ENCODE measurements at places on chromosomes 6 and 20.

DNA sequence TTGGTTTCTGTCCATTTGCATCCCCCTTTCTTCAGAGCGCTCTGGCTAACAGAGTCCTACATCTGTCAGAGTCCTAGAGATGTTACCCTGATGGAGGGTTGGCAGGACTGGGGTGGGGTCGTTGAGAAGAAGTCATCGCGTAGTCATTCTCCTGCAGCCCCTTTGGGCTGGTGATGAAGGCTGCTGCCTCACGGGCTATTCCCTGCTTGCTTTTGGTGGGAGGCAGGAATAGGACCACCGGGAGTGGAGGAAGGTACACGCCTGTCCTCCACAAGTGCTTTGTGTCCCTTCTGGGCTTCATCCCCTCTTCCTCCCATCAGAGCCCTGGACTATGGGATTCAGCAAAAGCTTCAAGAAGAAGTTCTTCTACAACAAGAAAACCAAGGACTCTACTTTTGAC lies 20.9 kb downstream of the CCDC167 start:
- no peak for DNase-seq

GRCh38 chr6:85361643-85362014 lies 88.3 kb upstream of the NT5E start:
- DNase-seq: no peak

DNA sequence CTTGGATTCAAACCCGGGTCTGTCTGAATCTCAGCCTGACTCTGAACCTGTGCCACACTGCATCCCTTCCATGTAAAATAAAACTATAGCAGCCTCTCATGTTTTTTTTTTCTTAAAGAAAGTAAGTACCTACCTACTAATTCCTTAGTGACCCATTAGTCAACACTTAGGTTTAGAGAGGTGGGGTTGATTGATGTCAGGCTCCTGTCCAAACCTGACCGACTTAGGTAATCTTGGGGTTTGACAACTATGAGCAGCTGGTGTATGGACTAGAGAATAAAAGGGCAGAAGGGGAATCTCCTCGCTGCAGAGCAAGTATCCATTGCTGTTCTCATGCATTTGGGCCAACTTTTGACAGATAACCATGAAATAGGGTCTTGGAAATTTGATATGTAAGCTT lies 6.5 kb downstream of the NKAIN2 start:
- DNase-seq: no peak

DNA sequence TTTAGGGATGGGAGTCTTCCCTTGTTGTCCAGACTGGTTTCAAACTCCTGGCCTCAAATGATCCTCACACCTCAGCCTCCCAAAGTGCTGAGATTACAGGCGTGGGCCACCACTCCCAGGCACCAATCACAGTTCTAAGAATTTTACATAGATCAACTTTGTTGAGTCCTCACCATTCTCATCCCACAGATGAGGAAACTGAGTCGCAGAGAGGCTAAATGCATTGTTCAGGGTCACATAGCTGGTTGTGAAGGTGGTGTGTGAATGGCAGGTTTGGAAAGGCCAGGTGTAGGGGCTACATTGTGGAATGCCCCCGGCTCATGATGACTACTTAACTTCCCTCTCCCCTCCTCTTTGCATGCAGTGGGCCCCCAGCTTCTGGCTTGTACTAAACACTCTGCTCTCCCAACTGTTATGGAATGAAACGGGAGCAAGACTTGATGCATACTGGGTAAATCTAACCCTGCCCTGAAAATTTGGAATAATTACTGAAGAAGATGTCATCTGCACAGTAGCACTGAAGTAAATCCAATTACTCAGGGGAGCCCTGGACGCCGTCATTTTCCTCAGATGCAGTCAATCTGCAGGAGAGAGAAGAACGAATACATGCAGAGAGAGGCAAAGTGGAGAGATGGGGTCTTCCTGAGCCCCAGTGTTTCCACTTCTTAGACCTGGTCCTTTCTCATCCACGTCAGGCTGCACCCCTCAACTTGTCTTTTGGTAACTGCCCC lies 102.3 kb upstream of the ZNF217 start:
- DNase-seq: no peak

DNA sequence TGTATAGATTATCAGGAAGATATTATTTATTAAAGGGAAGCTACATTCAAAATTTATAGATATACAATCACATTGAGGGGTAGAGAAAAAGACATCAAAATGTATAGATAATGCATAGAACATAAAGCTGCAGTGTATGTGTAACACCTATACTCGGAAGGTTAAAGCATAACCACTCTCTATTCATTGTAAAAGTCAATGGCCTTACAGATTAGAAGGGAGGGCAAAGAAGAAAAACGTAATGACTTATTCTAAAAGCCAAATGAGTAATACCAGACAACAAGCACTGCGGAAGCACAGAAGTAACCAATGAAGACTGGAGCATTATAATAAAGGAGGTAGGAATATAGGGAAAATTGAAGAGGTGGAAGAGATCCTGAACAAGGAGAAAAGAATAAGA lies 11.3 kb downstream of the HBS1L start:
- DNase-seq: no peak

DNA sequence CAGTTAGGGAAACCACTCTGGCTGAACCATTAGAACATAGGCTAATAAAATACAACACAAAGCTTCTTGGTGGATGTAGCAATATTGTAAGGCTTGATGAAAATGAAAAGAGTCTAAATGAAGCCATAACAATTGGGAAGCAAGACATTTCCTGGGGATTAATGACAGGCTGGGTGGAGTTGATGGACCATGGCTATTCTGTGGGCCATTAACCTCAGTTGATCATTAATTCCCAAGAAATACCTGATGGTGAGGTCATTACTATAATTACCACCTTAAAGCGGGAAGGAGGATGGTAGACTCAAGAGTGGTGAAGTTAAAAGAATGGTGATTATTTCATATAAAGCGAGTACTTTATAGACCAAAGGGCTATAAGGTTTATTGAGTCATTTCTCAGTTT lies 455.8 kb upstream of the MAP3K7 start:
- no peak for DNase-seq

- DNase-seq: no peak
Measured at GRCh38 chr20:20887593-20888265, 175.3 kb upstream of the RALGAPA2 start.

GRCh38 chr20:32387252-32387651 lies 29.1 kb downstream of the ASXL1 start:
- DNase-seq: no peak

- no peak for DNase-seq
Measured at GRCh38 chr6:29071831-29072723, 15.0 kb downstream of the OR2B3 start.

DNA sequence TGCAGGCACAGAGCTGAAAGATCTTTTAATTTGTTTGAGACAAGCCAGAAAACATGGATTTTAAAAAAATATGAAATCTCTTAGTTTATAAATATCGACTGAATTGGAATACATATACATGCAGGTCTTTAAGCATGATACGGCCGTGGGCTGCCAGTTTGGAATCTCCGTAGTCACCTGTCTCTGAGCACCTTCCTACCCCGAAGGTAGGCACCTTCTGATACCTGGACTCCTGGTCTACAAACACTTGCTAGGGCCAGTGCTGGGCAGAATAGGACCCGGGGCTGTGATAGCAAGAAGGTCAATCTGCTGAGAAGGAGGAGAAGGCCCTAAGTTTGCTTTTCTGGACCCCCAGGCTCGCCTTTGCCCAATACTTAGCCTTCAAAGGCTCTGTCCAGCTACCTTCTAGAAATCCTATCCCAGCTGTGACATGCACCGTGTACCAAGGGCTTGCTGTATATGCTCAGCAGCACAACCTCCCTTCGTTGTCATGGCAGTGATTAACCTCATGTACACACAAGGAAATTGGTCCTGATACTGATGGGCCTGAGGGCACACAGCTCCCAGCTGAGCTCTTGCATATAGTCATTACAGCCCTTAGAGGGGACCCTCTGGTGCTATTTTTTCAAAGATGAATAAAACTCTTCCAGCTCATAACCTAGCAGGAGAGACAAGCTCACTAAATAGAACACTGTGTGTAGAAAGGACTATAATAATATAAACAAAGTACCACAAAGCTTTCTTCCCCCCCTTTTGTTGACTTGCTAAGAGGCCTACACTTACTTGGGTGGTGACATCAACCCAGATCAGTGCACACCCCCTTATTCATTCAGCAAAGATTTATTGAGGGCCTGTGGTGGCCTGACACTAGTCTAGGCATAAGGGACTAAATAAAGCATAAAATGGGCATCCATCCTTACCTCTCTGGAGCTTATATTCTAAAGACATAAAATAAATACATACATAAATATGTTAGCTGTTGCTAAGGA lies 17.7 kb downstream of the SNPH start:
- DNase-seq: no peak

DNA sequence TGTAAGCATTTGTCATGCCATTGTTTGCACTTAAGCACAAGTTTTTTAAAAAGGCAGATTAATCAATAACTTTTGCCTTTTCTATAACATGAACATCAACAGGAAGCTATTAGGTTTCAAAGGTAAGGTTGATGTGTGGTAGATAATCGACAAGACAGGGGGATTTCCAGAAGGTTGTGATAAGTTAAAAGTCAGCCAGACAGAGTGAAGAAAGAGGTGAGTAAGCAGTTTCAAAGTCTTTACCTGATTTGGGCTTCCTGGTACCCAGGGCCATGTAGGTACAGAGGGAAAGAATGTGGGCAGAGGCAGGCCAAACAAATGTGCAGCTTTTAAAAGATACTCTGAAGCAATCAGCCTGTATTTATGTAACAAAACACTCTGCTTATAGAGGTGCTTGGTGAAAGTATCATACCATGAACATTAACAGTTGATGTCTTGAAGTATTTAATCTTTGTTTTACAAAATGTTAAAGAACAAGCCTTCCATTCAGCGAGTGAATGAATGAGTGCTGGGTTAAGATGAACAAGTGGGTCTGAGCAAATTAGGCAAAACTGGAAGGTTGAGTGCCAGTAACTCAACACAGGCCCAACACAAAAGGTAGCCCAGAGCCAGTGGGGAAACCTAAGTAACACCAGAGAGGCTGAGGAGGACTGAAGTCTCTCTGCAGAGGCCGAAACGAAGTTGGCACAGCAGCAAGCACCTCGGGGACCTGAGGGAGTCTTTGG lies 60.2 kb downstream of the LRRC1 start:
- DNase-seq: no peak

GRCh38 chr6:119791736-119792135 lies 442.2 kb upstream of the MAN1A1 start:
- DNase-seq: no peak

DNA sequence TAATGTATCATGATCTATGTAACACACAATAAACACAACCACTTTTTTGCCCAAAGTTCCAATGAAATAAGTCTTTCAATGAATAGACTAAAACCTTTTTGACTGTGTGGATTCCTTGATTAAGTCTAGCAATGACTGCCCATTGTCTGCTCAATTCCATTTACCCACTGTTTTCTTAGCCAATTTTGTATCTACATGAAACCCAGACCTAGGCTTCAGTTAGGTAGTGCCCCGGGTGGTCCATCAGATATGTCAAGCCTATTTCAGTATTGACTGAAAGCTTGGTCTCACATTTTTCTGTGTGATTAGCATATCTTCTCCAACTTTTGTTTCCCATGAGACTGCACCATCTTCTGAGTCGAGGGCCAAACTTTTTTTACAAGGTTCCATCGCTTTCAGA lies 615.0 kb downstream of the C6orf118 start:
- DNase-seq: no peak

- no peak for DNase-seq
Measured at GRCh38 chr6:111776236-111777221, 96.7 kb downstream of the FYN start.

- no peak for DNase-seq
Measured at GRCh38 chr6:117401799-117402198, 23.9 kb downstream of the ROS1 start.

DNA sequence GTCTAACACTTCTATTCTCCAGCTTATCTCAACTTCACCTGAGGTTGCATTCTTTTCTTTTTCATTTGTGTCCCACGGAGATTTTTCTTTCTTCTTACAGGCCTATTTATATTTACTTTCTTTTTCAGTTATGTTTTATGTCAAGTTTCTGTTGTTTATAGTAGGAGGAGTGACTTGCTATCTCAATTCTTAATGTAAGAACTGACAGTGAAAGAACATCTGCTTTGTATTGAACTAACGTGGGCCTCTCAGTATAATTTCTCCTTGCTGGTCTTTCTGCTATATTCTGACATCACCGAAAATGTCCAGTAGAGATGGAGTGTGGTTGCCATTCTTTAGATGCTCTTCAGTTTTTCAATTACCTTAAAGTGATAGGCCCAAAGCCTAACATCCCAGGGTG lies 521.7 kb downstream of the EPM2A start:
- no peak for DNase-seq

- DNase-seq: no peak
Measured at GRCh38 chr6:157037165-157037564, 260.0 kb downstream of the ARID1B start.

DNA sequence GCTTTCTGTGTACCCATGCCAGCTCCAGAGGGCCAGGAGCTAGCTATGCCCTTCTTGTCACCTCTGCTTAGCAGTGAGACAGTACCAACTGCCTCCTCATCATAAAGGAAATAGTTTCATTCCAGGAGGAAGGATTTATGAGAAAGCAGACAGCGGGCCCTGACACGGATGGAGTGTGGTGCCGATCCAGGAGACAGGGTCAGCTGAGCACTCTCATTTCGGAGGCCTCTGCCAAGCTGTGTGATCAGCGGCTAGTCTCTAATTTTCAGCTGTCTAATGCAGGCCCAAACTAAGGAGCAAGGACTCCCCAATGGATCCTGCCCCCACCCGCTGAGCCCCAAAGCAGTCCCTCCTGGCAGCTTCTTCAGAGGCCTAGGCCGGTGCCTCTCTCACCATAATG lies 103.1 kb downstream of the LRFN2 start:
- DNase-seq: no peak

GRCh38 chr6:33297406-33297955 lies 1.3 kb downstream of the RGL2 start:
- no peak for DNase-seq

DNA sequence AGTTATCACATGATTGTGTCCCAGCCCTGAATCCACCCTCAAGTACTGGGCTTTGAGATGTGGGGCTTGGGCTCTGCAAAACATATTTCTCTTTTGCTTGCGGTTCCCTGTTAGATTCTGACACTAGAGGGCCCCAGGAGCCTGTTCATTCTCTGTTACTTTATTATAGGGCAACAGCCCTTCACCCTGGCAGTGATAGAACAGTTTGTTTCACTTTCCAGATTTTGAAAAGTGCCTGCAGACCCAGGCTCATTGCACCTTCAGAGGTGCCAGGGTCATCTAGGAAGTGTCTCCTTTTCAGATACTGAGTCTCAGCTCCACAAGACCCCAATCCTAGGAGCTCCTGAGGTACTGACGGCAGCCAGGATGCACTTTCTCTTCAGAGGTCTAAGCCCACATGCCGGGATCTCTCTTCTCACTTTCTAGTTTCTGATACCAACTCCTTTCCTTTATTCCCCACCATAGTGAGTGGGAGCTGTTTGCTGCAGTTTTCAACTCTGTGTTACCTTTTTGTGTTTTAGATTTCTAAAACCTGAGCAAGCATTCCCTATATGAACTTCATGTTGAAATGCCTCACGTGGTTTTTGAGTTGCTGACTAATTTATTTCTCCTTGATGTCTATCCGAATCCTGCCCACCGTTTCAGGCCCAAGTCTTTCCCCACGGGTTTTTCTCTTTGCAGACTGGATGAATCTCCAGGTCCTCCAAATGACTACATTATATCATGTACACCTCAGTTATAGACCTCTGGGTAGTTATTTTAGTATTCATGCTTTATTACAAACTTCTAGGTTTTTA lies 10.9 kb downstream of the ABT1 start:
- DNase-seq: no peak

GRCh38 chr20:42972591-42972990 lies 217.1 kb downstream of the PTPRT start:
- no peak for DNase-seq

Data from stimulated activated CD8-positive, alpha-beta memory T cell treated with anti-CD3 and anti-CD28 coated beads, Interleukin-15, amount 100 ng/mL, for 24 hours (primary cell).